ENCODE measurements at places on chromosomes 6 and 20. TPM values are rescaled to one million over a fixed set of nuclear protein-coding genes. Genes with fewer than 3 reads are reported as not detected.

GRCh38 chr20:34794006-34794585, 31.4 kb downstream of the NCOA6 start:
- no peak for DNase-seq

DNA sequence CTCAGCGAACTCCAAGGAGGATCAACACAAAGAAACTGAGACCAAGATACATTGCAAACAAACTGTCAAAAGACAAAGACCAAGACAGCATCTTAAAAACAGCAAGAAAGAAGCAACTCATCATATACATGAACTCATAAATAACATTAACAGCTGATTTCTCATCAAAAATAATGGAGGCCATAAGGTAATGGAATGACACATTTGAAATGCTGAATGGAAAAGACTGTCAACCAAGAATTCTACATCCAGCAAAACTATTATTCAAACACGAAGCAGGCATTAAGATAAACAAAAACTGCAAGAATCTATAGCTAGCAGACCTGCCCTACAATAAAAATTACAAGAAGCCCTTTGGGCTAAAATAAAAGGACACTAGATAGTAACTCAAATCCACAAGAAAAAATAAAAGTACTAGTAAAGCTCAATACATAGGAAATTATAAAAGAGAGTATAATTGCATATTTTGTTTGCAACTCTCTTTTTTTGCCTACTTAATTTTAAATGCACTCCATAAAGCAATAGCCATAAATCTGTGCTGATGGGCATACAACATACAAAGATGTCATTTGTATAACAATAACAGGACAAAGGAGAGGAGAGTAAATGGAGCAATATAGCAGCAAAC, 37.9 kb upstream of the FOXF2 start:
- DNase-seq = no peak

DNA sequence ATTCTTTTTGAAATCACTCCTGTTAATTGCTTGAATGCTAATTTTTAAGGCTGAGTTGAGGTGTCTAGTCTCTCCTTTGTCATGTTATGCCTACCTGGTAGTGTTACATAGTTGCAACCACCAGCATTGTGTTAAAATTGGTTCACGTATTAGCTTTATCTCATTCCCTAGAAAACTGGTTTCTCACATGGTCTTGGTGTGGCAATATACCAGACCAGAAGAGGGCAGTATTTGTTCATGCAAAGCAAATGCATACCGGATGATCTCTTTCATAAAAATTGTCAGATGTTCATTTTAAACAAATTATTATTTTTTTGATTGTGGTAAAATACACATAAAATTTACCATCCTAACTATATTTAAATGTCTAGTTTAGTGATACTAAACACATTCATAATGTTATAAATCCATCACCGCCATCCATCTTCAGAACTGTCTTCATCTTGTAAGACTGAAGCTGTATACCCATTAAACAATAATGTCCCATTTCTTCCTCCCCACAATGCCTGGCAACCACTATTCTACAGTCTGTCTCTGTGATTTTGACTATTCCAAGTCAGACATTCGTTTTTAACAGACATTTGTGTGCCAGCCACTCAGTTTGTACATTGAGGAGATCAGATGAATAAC, 92.8 kb downstream of the ATRN start:
- DNase-seq = no peak

GRCh38 chr20:36154700-36155628, at the start of gene EPB41L1:
Gene EPB41L1, plus strand, starts transcription at chr20:36154740. Its CDS starts 19,038 bp downstream, at chr20:36173778.
- no peak for DNase-seq

DNA sequence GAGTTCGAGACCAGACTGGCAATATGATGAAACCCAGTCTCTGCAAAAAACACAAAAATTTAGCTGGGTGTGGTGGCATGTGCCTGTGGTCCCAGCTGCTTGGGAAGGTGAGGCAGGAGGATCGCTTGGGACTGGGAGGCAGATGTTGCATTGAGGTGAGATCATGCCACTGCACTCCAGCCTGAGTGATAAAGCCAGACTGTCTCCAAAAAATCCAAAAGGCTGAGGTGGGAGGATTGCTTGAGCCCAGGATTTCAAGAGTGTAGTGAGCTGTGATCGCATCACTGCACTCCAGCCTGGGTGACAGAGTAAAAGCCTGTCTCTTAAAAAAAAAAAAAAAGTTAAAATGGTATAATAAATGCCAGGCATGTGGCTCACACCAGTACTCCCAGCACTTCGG, 1.3 kb upstream of the PTCRA start:
- DNase-seq = no peak

DNA sequence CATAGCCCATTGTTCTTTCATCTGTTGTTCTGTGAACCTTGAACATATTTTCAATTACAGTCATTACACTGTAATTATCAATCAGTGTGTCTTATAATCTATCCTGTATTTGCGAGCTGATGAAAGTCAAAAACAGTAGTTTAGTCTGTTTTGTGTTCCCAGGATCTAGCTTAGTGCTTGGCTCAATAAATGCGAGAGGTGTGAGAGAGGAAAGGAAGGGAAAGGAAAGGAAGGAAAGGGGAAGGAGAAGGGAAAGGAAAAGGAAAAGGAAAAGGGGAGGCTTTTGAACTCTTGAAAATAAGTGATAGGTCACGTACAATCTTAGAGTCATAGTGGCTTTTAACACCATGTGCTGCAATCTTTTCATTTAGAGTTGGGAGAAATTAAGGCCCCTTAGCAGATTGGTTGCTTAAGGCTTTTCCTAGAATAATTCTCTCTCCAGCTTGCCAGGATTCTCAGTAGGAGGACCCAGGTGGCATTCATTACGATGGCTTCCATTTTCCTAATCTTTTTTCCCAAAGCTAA, 433.8 kb upstream of the PLCB4 start:
- DNase-seq = no peak

DNA sequence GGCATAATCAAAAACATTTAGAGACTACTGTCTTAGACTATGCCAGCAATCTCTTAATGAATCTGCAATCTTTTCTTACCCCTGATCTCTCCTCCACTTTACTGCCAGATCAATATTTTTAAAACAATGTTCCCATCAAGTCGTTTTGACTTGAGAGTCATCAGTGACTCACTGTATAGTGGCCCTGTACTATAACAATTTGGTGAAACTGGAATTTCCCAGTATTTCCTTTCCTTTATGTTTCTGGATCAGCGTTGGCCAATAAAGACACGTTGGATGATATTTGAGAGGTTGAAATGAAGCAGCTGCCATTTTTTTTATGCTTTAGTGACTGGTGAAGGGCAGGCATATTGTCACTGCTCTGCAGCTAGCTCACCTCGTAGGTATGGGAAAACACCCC, 10.1 kb upstream of the SMIM13 start:
- no peak for DNase-seq

- DNase-seq = no peak
Observed at GRCh38 chr6:155481215-155481614, 25.6 kb upstream of the NOX3 start.

- no peak for DNase-seq
Observed at GRCh38 chr20:48766961-48767960, 60.5 kb downstream of the PREX1 start.

- no peak for DNase-seq
Observed at GRCh38 chr6:9484091-9484490, 930.8 kb downstream of the TFAP2A start.

GRCh38 chr6:52976149-52976548, 18.9 kb downstream of the GSTA4 start:
- DNase-seq = no peak

GRCh38 chr20:3935956-3936340, 46.8 kb downstream of the PANK2 start:
- DNase-seq = no peak

- no peak for DNase-seq
Observed at GRCh38 chr6:7004581-7005297, 103.0 kb upstream of the RREB1 start.

- DNase-seq = no peak
Observed at GRCh38 chr20:23582293-23582692, 14.0 kb upstream of the CST9L start.

DNA sequence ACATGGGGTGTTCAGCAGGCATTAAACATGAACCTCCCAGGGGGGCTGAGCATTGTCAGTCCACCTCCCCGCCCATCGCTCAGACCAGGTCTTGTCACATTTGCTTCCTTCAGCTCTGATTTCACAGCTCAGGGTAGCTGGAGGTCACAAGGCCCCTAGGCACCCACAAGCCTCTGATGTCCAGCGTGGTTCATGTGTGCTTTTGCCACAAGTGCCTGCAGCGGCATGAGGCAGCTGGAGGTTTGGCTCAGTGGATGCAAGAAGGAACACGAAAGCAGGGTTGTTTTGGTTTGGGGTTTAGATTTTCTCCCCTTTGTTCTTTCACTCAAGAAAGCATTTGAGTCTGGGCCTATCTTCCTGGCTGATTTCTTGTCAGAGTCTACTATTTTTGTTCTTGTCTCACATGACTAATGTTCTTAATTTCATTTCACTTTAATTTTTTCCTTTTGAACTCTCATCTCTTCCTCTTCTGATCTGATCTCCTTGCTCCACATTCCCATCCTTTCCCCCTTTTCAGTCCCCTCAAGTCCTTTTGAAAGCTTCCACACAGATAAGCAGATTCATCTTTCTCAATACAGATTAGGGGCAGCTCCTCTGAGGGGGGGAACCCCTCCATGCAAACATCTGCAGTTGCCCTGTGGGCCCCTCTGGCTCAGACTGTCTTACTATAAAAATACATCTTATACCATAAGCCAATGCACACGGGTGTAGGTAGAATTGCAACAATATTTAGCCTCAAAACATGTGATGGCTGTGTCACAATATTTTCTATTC, 68.1 kb upstream of the CEP85L start:
- DNase-seq = no peak

DNA sequence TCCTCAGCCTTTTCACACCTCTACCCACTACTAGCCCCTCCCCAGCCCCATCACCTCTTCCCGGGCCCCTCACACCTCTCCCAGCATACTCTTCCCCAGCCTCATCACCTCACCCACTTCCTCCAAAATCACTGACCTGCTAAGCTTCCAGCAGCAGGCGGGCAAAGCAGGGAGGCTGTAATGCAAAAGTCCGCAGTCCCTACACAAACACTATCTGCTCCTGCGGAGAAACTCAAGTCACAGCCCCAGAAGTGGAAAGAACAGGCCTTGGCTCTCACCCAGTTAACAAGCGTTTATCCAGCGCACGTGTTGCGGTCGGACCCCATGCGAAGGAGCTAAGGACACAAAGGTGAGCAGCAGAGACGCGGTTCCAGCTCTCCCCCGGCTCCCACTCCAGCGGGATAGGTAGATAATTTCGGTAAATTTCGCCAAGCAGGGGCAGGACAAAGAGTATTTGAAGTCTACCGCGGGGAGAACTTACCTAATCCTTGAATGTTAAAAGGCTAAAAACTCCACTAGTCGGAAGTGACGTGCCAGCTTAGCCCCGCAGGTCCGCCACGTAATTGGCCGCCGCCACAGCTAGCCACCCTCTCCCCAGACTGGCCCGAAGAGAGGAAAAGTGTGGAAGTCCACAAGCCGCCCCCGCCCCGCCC, 728 bp upstream of the TRIM39 start:
- DNase-seq = no peak

- no peak for DNase-seq
Observed at GRCh38 chr6:33983721-33984465, 162.0 kb downstream of the GRM4 start.

DNA sequence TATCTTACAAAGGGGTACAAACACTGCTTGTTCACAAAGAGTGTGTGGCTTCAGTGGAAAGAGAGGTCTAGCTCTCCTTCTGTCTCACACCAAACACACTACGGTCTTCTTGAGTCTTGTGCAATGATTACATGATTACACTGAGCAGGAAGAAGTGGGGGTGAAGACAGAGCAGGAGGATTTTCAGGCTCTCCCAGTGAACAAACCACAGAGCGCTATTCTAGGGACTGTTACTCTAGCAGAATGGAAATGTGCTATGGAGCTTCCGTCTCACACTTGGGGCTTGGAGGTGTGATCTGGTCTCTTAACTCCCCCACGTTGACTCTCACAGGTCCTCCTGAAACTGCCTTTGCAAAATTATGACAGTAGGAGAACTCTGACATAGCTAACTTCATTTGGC, 203.4 kb downstream of the MYLK4 start:
- DNase-seq = no peak

GRCh38 chr20:62015540-62016288, 50.0 kb downstream of the TAF4 start:
- DNase-seq = no peak

DNA sequence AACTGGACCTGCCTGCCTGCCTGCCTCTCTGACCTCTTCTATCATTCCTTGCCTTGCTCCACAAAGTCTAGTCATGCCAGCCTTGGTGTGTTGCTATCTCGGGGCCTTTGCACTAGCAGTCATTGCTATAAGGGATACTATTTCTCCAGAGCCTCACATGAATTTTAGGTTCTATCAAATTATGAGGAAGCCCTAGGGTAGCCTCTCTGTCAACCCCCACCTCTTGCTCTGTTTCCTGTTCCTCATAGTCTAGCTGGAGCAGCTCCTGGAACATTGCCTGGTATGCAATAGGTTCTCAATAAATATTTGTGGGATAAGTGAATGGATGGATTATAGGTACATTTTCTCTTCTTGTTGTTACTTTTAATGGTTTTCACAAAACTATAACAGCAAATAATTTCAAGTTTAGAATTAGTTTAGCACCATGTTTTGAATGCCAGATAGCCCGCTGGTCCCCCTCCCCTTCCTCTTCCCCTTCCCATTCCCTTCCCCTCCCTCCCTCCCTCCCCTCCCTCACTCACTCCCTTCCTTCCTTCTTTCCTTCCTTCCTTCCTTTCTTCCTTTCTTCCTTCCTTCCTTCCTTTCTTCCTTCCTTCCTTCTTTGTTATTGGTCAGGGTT, 46.9 kb upstream of the DTNBP1 start:
- no peak for DNase-seq

DNA sequence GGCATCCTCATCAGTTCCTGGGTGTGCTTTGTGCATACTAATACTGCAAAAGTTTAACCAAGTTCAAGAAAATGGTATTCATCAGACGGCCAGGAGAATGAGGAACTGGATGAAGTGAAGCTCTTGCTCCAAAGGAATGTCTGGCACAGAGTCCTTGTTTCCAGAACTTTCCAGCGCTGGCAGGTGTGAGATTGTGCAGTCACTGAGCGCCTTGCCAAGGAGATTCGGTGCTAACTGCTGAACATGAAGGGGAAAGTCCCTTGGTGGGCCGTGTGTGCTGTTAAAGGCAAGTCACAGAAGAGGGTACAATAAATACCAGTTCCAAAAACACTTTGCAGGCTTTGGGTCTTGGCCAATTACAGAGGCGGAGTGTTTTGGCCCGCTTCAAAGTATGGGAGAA, 262.3 kb upstream of the SOX4 start:
- peak; percentile 77 for DNase-seq

HLA-F gene
- 2.8 TPM for total RNA-seq

CALHM6 gene
- total RNA-seq = 0.35 TPM

CLPSL1 gene
- not detected for total RNA-seq

PAX1 gene
- not detected for total RNA-seq

PRSS35 gene
- 0.06 TPM for total RNA-seq

FKBP1C gene
- total RNA-seq = 0.58 TPM

MUCL3 gene
- total RNA-seq = under 0.01 TPM

WFDC10B gene
- not detected for total RNA-seq

ENPP3 gene
- 0.17 TPM for total RNA-seq

PDYN gene
- total RNA-seq = not detected

LY6G5B gene
- 4.0 TPM for total RNA-seq

ZSCAN31 gene
- 0.52 TPM for total RNA-seq

FAXC gene
- total RNA-seq = 7.2 TPM

PRICKLE4 gene
- total RNA-seq = not detected

SOX18 gene
- not detected for total RNA-seq

DAAM2 gene
- 0.87 TPM for total RNA-seq

SFTA2 gene
- 8.7 TPM for total RNA-seq

Data from epithelial cell of proximal tubule (primary cell).